Activated T-cell treated with anti-CD3 and anti-CD28 coated beads, Interleukin-2, amount 50 U/mL, for 72 hours (primary cell): ENCODE measurements at places on chromosomes 2 and 18. TPM values are rescaled to one million over a fixed set of nuclear protein-coding genes. Genes with fewer than 3 reads are reported as not detected.

Gene FKBP1B
- total RNA-seq, result 4.2 TPM

- no peak for DNase-seq
These were observed 13.3 kb downstream of the AGXT start for GRCh38 chr2:240881913-240882312.

GRCh38 chr2:30801821-30802455, 5.3 kb downstream of the CAPN13 start:
- DNase-seq, result no peak

Gene TTC21B
- 24.9 TPM for total RNA-seq

- peak; percentile 28 for DNase-seq
These were observed 302.7 kb upstream of the TNP1 start for GRCh38 chr2:217162533-217162932.

- DNase-seq, result no peak
These were observed 38.4 kb downstream of the TBC1D8 start for GRCh38 chr2:101112772-101113157.

Gene USP37
- total RNA-seq, result 35.3 TPM

DNA sequence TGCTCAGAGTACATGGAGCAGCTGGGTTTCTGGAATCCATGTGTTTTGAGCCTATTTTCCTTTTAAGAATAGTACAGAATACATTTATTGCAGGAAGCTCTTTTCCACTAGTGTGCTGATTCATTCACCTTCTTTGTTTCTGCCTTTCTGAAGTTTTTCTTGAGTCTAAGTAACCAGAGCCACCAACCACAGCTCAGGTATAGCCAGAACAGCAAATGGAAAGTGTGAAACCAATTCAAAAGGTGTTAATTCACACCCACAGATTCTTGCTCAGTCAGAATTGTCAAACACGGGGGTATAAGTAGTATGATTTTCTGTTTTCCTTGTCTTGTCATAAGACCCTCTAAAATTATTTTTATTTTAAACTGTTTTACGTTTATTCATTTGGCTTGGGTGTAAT, 75.9 kb upstream of the DYNAP start:
- DNase-seq, result no peak

DNA sequence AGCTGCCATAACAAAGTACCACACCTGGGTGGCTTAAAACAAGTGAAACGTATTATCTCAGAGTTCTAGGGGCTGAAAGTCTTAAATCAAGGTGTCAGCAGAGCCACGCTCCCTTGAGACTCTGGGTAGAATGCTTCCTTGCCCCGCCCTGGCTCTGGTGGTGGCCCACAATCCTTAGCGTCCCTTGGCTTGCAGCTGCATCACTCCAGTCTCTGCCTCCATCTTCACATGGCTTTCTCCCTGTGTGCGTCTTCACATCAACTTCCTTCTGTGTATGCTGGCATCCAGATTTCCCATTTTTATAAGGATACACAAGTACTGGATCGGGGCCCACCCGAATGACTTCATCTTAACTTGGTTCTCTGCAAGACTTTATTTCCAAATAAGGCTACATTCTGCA, 62.5 kb downstream of the MRO start:
- no peak for DNase-seq

GRCh38 chr2:23323917-23324680, 60.9 kb upstream of the KLHL29 start:
- no peak for DNase-seq

Gene GPR55
- total RNA-seq, result 6.8 TPM

DNA sequence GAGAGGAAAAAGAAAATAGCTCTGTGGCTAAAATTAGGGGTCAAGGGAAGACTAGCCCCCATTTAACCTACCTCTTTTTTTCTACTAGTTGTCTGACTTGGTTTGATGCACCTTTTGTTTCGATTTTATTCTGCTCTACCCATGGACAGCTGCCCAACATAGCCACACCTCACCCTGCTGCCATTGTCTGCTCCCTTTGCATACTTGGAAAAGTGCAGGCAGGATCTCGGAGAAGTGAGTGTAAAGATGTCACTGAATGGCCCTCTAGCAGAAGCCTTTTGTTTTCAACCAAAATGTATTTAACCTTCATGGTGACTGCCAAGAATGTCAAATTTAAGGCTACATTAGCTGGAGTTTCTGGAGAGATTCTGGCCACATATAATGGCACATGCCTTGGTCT, 62.9 kb downstream of the SETBP1 start:
- DNase-seq, result no peak

Gene UCN
- total RNA-seq, result 4.9 TPM

DNA sequence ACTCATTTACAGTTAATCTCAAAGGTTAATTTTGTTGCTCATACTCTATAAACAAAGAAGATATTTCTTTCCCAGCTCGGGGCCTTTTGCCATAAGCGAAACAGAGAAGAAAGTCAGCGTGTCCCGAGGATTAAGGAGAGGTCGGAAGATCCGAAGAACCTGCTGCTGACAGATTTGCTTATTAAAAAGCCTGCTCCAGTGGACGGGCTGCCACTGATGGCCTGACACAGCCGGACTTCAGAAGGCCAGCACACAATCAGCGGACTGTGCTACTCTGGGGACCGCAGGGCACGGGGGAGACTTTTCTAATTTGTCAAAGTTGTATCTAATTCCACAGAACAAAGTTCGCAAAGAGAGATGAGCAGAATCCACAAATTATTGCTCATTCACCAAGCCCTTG, 315.4 kb downstream of the ETAA1 start:
- no peak for DNase-seq

Gene DOK6
- total RNA-seq, result not detected
